CD4-positive, alpha-beta T cell treated with Interferon alpha-2 for 1 hour (primary cell): ENCODE measurements at places on chromosomes 2 and 18.
A peak's percentile ranks its signal among the peaks of the same experiment; 100 is the strongest.

DNA sequence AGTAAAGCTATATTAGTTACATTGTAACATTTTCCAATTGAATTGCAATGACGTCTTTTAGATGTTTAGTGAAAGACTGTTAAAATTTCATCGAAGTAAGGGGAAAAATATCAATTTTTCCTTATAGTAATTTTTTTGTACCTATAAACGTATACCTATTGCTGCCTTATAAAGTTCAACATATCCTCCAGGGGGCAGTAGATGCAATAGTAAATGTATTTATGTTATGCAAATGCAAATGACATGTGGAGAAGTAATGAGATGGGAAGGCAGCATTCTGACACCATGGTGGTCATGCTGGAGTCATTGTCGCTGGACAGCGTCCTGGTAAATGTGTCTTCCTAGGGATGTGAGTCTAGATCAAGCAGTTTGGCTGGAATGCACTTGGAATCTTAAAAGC, 38.7 kb downstream of the MSTN start:
- DNase-seq, result no peak

GRCh38 chr2:185279999-185280398, 458.6 kb upstream of the FSIP2 start:
- no peak for DNase-seq

- no peak for DNase-seq
Measured at GRCh38 chr2:60216452-60216995, 336.9 kb downstream of the BCL11A start.

- no peak for DNase-seq
Measured at GRCh38 chr2:145687442-145688134, 1167.7 kb upstream of the ZEB2 start.

DNA sequence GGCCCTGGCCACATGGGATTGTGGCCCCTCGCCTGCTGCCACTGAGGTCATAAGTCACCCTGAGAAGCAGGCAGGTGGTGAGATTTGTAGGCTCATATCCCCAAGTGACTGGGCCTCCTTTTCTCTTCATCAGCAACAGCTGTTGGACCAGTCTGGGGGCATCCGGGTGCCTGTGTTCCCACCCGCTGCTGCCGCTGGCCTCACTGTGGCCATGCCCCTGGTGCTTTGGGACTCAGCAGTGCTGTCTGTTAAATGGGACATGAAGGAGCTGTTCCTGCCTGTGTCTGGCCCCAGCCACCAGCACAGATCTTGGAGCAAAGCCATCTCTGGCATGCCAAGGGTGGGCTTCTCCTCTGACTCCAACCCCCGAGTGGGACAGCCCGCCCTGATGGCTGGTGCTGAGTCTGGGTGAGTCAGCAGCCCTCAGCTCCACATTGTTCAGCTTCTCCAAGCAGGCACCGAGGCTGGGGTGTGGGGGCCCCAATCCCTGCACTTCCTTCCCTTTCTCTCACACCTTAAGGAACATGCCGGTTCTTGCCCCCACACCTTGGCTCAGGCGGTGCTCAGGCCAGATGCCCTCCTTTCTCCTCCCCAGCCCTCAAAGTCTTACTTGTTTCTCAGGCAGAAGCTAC, 207.9 kb downstream of the GLI2 start:
- no peak for DNase-seq

GRCh38 chr18:25099895-25100294, 252.1 kb downstream of the ZNF521 start:
- no peak for DNase-seq

DNA sequence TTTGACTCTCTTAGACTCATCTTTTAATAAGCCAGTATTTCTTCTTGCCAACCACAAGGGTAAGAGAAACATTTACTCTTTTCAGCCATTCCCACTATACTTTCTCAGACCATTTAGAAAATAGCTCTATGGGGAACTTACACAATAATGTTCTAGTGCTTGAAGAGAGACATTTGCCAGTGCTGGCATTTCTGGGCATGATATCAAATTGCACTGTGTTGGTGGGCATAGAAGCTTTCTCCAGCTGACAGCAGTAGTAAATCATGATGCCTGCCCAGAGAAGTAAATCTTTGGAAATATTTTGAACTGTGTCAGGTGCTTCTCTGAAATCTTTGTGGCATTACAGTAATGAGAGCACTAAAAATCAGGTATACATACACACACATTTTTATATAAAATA, 346.6 kb downstream of the CBLN2 start:
- no peak for DNase-seq

DNA sequence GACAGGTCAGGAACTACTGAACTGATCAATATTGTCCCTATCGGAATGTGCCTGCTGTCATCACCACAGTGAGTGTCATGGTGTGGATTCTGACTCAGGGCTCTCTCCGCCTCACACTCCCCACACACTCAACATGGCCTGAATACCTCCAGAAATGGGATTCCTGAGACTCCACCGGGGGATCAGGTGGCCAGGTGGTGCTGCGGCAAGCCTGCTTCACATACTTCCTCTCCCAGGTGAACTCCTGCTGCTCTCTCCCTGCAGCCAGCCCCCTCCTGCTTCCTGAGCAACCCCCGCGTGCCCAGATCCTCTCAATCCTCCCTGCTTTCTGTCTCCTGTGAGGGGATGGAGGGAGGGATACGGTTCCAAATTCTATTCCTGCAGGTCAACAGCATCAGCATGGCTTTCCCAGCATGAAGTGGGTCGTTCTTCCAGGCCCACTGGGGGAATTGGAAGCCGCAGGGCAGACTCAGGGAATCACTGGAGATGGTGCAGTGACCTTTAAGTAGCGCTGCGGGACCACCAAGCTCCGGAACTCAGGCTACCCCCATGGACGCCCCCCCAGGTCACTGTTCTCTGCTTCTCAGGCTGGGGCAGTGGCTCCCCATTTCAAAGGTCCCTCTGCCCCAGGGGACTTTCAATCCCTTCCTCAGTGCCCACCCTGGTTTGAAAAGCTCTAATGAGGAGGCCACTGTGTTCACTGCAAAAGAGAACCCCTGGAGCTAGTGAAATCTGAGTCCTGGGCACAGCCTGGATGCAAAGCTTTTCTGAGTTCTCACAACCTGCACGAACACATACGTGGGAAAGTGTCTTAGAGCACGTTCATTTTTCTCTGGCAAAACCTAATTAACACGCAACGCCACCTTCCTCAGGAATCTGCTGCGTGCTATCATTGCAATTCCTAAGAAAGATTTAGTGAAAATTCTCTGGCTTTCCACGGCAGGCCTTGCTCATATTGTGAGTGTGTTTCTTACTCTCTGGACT, 168.4 kb downstream of the ZFP36L2 start:
- DNase-seq, result no peak

- DNase-seq, result peak; percentile 82
Measured at GRCh38 chr2:110674620-110675555, 3.0 kb downstream of the BUB1 start.

GRCh38 chr2:227881866-227882517, 10.6 kb downstream of the DAW1 start:
- DNase-seq, result no peak

DNA sequence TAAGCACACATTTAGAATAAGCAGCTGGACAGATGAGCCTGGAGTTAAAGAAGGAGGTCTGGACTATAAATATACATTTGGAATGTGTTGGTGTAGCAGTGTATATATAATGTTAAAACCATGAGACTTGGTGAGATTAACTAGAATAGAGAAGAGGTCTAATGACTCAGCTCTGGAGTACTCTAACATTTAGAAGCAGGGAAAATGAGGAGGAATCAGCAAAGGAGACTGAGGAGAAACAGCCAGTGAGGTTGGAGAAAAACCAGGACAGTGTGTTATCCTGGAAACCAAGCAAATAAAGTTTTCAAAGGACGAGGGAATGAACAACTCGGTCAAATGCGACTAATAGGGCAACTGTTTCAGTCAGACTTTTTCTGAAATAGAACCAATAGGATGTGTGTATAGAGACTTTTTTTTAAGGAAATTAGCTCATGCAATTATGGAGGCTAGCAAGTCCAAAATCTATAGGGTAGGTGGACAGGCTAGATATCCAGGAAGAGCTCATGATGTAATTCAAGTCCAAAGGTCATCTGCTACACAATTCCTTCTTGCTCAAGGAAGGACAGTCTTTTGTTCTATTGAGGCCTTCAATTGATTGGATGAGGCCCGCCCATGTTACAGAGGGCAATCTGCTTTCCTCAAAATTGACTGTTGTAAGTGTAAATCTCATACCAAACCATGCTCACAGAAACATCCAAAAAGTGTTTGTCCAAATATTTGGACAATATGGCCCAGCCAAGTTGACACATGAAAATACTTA, 10.8 kb upstream of the SESTD1 start:
- no peak for DNase-seq

DNA sequence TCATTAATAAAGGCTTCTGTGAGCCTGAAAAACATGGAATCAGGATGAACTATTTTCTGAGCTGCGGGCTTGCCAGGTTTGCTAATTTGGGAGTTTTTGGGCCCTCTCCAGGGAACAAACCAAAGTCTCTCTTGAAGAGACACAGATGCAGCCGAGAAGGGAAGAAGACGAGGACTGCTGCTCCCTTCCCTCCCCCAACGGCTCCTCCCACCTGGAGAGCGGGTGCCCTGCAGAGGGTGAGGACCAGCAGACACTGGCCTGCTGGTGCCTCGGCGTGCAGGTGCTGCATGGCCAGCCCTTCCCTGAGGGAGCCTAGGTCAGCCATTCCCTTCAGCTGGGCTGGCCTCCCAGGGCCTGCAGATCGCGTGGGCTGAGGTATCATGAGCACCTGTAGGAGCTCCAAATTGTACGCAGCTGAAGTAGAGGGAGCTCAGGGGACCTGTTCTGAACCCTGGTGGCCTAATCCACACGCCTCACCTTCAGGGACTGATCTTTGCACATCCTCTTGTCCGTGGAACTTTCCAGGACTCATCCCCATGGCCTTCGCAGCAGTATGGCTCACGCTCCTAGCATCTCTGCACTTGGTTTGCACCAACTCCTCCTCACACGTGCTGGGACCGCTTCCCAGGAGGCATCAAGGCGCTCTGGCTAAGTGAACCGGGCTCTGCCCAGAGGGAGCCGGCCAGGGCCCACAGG, 19.5 kb downstream of the EMX1 start:
- DNase-seq, result no peak

GRCh38 chr2:161625314-161625919, 1.2 kb downstream of the SLC4A10 start:
- no peak for DNase-seq

DNA sequence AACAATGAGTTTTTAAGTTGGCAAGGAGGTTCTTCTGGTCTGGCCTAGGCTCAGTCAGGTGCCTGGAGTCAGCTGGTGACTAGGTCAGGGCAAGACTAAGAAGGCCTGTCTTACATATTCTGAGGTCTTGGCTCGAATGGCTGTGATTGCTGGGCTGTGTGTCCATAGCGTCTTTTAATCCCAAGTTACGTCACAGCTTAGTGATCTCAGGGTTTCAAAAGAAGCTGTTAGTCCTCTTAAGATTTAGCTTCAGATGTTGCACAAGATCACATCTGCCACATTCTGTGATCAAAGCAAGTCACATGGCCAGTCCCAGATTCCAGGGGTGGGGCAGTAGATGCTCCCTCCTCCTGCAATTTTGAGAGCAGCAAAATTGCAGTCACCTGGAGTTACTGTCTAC, 61.3 kb downstream of the PKP4 start:
- no peak for DNase-seq

DNA sequence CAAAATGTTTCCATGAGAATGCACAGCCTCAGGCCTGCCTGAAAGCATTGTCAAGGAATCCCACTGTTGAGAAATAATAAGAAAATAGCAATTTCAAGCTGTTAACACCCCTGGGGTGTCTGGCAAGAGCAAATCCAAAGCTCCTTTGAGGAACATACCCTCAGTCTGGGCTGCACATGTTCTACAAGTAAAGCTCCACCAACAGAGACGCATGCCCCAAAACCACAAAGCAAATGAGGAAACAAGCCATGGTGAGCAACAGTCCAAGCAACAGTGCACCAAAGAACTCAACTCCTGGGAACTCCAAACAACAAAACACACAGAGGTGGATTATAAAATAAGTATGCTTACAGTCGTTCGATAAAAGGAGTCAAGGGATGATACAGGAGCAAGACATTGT, 40.3 kb downstream of the CYP27C1 start:
- no peak for DNase-seq

DNA sequence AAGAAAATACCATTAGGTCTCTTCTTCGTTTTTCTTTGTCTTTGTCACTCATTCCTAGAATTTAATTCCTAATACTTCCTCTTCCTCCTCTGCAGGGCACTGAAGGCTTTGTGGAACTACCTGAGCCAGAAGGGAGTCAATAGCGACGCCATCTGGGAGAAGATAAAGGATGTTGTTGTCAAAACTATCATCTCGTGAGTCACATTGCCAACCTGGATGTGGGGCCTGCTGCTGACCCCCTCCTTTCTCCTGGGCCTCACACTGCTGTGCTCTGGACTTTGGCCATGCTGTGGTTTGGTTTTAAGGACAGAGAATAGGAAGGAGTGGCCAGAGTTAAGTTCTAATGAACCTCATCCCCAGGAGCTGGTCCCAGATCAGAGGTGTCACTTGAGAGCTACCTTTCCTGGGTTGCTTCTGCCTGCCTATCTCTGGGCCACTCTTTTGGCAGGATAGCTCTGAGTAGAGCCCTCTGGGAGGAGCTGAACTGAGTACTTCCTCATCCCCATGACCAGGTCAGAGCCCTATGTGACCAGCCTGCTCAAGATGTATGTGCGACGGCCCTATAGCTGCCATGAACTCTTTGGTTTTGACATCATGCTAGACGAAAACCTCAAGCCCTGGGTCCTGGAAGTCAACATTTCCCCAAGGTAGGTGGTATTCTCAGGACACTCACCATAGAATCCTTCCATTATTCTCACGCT, 33.1 kb upstream of the CYP27A1 start:
- DNase-seq, result no peak

DNA sequence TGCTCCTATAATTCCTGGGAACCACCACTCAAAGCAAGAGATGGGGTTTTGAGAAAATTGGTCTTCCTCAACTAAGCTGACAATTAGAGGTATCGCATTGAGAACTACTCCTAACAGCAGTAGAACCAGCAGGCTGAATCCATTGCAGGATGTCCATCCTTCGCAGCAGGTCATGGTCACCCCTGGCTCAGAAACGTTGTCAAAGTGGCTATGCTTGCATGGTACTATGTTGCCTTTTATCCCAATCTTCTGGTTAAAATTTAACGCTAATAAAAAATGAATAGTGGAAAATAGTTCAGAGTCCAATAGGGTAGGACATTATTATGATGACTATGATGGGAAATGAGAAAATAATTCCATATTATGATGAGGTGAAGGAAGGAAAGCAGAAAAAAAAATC, at the start of gene TM4SF20:
Gene TM4SF20, minus strand, starts transcription at position 212 of the 400 bp plus-strand sequence. Its CDS starts 38 bp downstream, at position 174.
- DNase-seq, result no peak

- no peak for DNase-seq
Measured at GRCh38 chr2:67232936-67233335, 164.2 kb upstream of the ETAA1 start.

DNA sequence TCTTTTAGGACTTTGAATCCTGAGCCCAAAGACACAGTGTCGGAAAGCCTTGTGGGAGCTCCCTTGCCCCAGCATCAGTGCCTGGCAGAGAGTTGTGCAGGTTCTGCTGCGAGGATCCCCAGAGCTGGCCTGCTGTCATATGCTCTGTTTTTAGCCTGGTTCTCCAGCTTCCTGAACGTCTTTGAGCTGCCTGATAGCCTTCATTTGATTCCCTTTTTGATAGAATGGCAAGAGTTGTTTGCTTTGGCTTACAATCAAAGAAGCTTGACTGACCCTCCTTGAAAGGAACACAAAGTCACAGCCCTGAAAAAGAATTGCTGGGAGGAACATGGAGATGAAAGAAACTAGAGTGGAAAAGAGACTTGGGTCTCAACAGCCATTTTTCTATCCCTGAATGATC, 95.4 kb downstream of the C1QL2 start:
- DNase-seq, result no peak
